Caco-2 (cell line): ENCODE measurements at places on chromosomes 2 and 18.

GRCh38 chr2:25539136-25539535 is 134.2 kb downstream of the DTNB start:
- DNase-seq, result no peak

- no peak for DNase-seq
These were observed 27.9 kb downstream of the SETBP1 start for GRCh38 chr18:44708451-44709083.

GRCh38 chr2:205734436-205735037 is 52.2 kb downstream of the NRP2 start:
- no peak for DNase-seq

GRCh38 chr2:85162746-85163301 is 29.6 kb downstream of the TCF7L1 start:
- DNase-seq, result no peak

DNA sequence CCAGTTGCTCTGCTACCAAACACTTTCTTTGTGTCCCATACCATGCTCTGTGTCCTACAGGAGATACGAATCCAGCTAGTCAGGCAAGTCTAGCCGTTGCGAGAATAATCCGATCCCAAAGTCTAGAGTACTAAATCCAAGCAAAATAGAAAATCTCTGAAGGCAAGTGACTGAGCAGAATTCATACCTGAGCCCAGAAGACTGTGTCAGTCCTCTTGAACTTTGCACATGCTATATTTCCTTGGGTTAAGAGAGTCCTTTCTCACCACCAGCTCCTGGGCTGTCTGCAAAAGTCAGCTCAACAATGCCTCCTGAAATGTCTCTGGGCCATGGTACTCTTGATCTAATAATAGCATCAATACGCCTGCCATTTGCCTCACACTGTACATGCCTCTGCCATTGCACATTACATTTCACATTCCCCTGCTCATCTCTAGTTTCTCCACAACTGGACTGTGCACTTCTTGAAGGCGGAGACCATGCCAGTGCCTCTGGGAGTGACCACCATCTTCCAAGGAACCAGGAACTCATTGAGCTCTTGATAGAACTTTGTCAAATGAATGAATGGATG is 265.8 kb upstream of the ID2 start:
- DNase-seq, result peak; percentile 7
